ENCODE measurements at places on chromosomes 5 and 9.
A peak's percentile ranks its signal among the peaks of the same experiment; 100 is the strongest.

- DNase-seq = no peak
Observed at GRCh38 chr5:65037831-65038815, 269.4 kb downstream of the CWC27 start.

GRCh38 chr5:95241635-95242034 is 43.3 kb downstream of the MCTP1 start:
- DNase-seq = no peak

DNA sequence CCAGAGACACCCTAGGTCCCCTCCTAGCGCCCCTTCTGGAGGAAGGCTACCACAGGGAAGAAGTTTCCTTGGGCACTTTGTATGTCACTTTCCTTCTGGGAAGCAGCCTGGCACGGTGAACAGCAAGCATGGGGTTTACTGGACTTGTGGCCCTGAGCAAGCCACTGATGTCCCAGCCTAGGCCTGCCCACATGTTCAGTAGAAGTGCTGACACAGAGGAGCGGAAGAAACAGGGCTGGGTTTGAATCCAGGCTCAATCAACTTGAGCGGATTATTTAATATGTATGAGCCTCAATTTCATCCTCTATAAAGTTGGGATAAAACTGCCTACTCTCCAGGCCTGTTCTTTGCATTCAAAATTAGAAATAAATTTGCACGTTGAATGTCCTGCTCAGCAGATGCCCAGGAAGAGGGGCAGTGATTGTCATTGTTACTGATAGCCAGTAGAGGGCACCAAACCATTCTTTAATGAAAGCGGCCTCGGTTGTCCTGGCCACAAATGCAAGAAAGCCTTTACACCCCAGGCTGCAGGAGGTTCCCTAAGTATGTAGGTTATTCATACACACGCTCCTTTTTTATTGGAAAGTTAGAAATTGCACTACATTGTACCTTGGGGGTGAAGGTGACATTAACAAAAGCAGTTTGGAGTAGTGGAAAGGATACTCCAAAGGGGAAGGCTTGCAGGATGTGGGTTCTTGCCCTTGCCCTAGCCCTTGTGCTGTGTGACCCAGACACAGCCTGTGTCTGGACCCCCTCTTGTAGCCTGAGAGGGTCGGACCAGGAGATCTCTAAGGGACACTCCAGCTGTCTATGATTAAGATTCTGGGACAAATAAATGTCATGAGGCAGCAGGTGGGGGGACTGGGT is 13.4 kb upstream of the XPA start:
- DNase-seq = peak; percentile 33

- DNase-seq = no peak
Observed at GRCh38 chr5:149143470-149143869, 2.2 kb downstream of the ABLIM3 start.

- DNase-seq = no peak
Observed at GRCh38 chr5:139764886-139765408, 30.7 kb upstream of the PSD2 start.

DNA sequence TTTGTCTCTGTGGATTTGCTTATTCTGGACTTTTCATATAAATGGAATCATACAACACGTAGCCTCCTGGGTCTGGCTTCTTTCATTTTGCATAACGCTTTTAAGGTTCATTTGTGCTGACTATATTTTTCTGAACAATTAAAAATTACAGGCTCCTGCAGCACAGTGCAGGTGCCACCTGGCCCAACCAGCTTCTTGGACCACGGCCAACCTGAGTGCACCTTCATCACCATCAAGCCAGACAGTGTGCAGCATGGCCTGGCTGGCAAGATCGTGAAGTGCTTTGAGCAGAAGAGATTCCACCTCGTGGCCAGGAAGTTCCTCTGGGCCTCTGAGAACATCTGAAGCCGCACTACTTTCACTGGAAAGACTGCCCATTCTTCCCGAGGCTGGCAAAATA is 53.5 kb upstream of the COL15A1 start:
- DNase-seq = no peak

GRCh38 chr9:96612105-96612965 is 7.3 kb downstream of the CDC14B start:
- DNase-seq = no peak

DNA sequence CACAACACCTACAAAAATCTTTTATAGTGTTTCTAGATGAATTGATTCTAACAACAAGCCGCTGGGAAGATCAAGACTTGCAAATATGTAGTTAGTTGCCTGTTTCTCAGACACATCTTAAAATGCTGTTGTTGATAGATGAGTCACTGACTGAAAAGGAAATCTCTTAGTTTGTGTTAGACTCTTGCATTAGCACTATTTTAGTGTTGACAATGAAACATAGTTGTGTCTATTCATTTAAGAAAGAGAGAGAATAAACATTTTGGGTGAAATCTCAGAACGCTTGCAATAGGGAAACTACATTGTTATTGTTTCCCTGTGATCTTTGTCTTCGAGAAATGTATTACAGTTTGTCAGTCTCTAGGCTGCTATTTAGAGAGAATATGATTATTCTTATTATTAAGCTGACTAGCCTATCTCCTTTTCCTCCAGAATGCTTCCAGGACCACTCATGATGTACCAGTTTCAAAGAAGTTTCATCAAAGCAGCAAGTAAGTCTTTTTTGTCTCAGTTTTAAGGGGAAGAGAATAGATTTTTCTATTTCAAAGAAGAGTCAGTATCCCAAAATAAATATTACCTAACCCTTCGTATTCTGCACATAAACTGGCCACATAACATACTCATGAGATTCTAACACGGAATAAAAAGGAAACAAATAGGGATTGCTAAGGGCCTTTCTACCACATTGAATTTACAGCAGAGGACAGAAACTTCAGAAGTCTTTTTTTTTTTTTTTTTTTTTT is 285.6 kb downstream of the ARHGAP26 start:
- DNase-seq = no peak

DNA sequence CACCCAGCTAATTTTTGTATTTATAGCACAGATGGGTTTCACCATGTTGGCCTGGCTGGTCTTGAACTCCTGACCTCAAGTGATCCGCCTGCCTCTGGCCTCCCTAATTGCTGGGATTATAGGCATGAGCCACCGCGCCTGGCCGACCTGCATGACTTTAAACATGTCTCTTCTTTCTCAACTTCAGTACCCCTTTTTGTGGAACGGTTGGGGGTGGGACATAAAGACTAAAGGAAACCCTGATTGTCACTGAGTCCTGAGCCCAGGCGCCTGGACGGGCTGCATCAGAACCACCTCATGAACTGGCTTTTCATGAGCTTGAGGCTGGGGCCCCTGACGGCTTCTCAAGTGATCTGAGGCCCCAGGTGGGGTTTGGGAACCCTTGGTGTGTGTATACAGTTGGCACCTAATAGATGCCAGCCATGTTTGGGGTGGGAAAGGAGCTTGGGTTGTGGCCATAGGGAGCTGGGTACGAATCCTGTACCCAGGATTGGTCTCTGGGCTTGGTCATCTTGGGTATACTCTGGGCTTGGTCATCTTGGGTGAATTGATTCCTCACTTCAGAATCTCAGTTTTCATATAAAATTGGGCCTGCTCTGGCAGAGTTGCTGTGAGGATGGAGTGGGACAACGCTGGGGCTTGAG is 2.2 kb downstream of the GRK6 start:
- DNase-seq = no peak

DNA sequence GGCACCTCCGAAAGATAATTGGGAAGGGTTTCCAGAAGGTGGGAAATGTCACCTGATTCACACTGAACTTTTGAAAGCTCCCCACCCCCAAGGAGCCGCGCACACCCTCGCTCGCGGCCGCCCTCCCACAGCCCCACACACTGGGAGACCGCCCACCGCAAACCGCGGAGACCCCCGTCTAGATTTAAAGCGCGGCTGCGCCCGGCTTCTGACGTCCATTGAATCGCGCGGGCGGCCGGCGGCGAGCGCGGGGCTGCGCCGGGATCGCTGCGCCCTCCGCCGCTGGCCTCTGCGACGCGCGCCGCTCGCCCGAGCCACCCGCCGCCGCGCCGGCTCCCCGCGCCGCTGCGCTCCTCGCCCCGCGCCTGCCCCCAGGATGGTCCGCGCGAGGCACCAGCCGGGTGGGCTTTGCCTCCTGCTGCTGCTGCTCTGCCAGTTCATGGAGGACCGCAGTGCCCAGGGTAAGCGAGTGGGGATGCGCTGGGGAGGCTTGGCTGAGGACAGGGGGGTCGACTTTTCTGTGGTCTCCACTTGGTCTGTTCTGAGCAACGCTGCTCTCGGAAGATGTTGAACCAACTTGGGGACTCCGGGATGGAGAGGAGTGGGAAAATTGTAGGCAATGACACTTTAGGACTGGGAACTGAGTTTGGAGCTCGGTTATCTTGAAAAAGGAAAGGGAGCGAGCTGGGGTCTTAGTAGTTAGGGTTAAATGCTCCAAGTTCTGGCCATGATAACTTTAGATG is at the start of gene FST:
Gene FST, plus strand, starts transcription at position 214 of the 743 bp plus-strand sequence. Its CDS starts 163 bp downstream, at position 377.
- peak; percentile 31 for DNase-seq

- no peak for DNase-seq
Observed at GRCh38 chr9:24459953-24460352, 85.7 kb downstream of the IZUMO3 start.
